Natural killer cell treated with Interleukin-12 subunit alpha and Interleukin-12 subunit beta and Interleukin-15 and Interleukin-18, amount 100 ng/mL, for 72 hours (primary cell): ENCODE measurements at places on chromosomes 11 and 22. TPM values are rescaled to one million over a fixed set of nuclear protein-coding genes. Genes with fewer than 3 reads are reported as not detected.
A peak's percentile ranks its signal among the peaks of the same experiment; 100 is the strongest.

Gene OR4X1
- not detected for total RNA-seq

Gene MYO7A
- not detected for total RNA-seq

DNA sequence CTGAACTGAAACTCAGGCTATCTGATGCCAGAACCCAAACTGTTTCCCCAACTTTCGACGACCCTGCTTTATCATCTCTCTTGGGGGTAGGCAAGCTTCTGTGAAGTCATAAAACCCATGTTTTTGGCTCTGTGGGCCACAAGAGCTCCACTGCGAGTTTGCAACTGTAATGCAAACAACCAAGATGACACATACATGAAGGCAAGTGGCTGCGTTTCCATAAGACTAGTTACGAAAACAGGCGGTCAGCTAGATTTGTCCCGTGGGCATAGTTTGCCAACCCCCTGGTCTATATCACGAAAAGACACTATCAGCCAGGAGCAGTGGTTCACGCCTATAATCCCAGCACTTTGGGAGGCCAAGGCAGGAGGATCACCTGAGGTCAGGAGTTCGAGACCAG lies 37.5 kb downstream of the TPST2 start:
- no peak overlapping the region for H3K4me3 ChIP-seq
- no peak for DNase-seq
- no peaks in the 10 kb centered on the region for H3K27me3 ChIP-seq
- peaks cover 2% of the 10 kb centered on the region for H3K36me3 ChIP-seq
- H3K27ac ChIP-seq: peak overlapping the region; percentile 86
- peaks cover 47% of the 10 kb centered on the region for H3K4me1 ChIP-seq

DNA sequence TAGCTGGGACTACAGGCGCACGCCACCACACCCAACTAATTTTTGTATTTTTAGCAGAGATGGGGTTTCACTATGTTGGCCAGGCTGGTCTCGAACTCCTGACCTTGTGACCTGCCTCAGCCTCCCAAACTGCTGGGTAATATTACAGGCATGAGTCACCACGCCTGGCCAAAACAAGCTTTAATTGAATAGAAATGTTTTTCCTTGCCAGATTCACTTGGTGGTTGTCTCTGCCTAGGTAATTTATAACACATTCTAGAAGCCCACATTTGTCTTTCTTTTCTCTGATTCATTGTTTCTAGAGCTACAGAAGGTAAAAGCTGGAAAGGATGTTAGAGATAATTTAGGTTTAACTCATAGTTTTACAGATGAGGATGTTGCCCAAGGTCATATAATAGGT lies 41.3 kb downstream of the CECR2 start:
- DNase-seq: no peak
- H3K4me3 ChIP-seq: no peak overlapping the region
- H3K4me1 ChIP-seq: no peaks in the 10 kb centered on the region
- H3K27ac ChIP-seq: no peak overlapping the region

GRCh38 chr11:32081129-32081641 lies 9.7 kb upstream of the RCN1 start:
- no peak overlapping the region for H3K27ac ChIP-seq
- H3K36me3 ChIP-seq: peaks cover 13% of the 10 kb centered on the region
- no peak for DNase-seq
- H3K4me1 ChIP-seq: peaks cover 3% of the 10 kb centered on the region
- peaks cover 5% of the 10 kb centered on the region for H3K27me3 ChIP-seq

DNA sequence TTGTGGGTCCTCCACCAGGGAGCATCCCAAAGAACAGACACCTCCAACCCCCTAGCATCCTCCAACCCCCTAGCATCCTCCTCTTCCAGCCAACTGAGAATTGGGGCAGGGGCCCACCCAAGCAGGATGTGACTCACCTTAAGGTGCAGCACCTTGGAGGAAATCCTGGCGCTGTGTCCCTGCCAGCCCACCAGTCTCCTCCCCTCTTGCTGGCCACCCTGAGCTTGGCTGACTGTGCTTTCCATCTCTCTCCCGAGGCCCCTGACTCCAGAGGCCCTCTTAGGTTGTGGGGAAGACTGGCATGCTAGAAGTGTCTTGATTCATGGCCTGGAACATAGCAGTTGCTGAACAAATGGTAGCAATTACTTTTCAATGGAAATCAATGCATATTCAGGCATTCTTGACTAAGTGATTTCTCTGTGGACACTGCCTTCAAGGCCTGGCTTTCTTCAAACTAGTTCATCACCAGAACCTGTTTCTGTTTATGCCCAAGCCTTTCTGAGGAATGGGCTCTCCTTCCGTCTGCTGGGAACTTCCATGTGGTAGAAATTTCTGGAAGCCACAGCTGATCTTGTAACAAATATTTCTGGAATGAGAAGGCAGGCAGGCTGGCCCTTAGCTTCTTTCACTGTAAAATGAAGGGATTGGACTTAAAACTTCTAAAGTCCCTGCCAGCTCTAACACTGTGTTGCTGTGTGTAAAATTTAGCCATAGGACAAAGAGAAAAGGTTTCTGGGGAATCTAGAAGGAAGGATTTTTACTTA lies 60.5 kb downstream of the CEP164 start:
- no peak overlapping the region for H3K4me3 ChIP-seq
- peaks cover 13% of the 10 kb centered on the region for H3K36me3 ChIP-seq
- no peak overlapping the region for H3K27ac ChIP-seq
- H3K4me1 ChIP-seq: no peaks in the 10 kb centered on the region
- no peaks in the 10 kb centered on the region for H3K27me3 ChIP-seq

DNA sequence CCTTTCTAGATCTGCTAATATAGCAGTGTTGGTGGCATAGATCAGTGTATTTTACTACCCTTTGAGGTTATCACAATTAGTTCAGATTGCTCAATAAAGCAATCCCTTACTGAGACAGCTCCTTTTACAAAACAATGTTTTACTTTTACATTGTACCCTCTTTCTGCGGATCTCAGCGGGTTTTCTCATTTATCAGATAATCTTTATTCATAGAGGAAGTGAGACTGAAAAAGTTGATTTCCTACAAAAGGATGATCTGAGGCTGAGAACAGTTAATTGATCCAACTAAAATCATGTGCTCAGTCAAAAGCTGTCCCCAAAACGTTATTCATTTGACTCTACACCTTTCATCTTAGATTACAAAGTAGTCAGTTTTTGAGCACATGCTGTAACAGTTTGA lies 2319.9 kb downstream of the LRRC4C start:
- no peaks in the 10 kb centered on the region for H3K36me3 ChIP-seq
- DNase-seq: no peak
- no peaks in the 10 kb centered on the region for H3K27me3 ChIP-seq

Gene OR5B3
- not detected for total RNA-seq

Gene SCUBE1
- not detected for total RNA-seq

Gene TEAD1
- not detected for total RNA-seq

Gene CCDC89
- total RNA-seq: 1.6 TPM

- no peaks in the 10 kb centered on the region for H3K27me3 ChIP-seq
- no peak overlapping the region for H3K27ac ChIP-seq
- no peak for DNase-seq
- H3K36me3 ChIP-seq: no peaks in the 10 kb centered on the region
- no peak overlapping the region for H3K4me3 ChIP-seq
These were observed 25.1 kb downstream of the SBF2 start for GRCh38 chr11:10268746-10269488.

- H3K27ac ChIP-seq: no peak overlapping the region
- no peaks in the 10 kb centered on the region for H3K27me3 ChIP-seq
- no peak for DNase-seq
- no peak overlapping the region for H3K4me3 ChIP-seq
These were observed 67.8 kb downstream of the DEPDC5 start for GRCh38 chr22:31821572-31821971.

DNA sequence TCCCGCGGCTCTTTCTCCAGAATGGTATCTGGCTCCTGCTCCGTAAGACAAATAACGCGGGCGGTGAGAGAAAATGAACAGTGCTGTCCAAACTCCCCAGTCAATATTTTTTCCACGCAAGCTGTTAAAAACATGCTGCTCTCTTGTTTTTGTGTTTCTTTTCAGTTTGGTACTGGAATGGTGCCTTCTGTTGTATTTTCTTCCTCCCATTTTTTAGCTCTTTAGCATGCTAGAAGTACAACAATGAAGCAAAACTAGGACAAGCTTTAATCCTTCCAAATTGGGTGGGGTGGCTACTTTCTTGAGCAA lies 599 bp upstream of the PPP2R1B start:
- peak overlapping the region; percentile 95 for H3K4me3 ChIP-seq
- H3K27me3 ChIP-seq: no peaks in the 10 kb centered on the region
- DNase-seq: no peak
- H3K27ac ChIP-seq: peak overlapping the region; percentile 55
- peaks cover 28% of the 10 kb centered on the region for H3K4me1 ChIP-seq
- peaks cover 23% of the 10 kb centered on the region for H3K36me3 ChIP-seq

GRCh38 chr11:8127447-8127846 lies 41.4 kb downstream of the RIC3 start:
- no peak overlapping the region for H3K4me3 ChIP-seq
- no peak overlapping the region for H3K27ac ChIP-seq
- H3K4me1 ChIP-seq: no peaks in the 10 kb centered on the region
- H3K36me3 ChIP-seq: no peaks in the 10 kb centered on the region
- peaks cover 25% of the 10 kb centered on the region for H3K27me3 ChIP-seq
- no peak for DNase-seq

Gene ATF4
- total RNA-seq: 463 TPM

- H3K4me1 ChIP-seq: peaks cover 52% of the 10 kb centered on the region
- no peaks in the 10 kb centered on the region for H3K27me3 ChIP-seq
- no peak overlapping the region for H3K27ac ChIP-seq
- no peaks in the 10 kb centered on the region for H3K36me3 ChIP-seq
- peak overlapping the region; percentile 41 for H3K4me3 ChIP-seq
These were observed 569 bp upstream of the YPEL1 start for GRCh38 chr22:21736084-21736642.

Gene RCOR2
- total RNA-seq: not detected

GRCh38 chr11:108466405-108466804 lies 924 bp downstream of the C11orf65 start:
- DNase-seq: no peak
- no peaks in the 10 kb centered on the region for H3K36me3 ChIP-seq
- H3K27ac ChIP-seq: peak overlapping the region; percentile 98

GRCh38 chr11:113166280-113166679 lies 148.1 kb upstream of the TTC12 start:
- no peaks in the 10 kb centered on the region for H3K27me3 ChIP-seq
- no peaks in the 10 kb centered on the region for H3K36me3 ChIP-seq
- no peak overlapping the region for H3K27ac ChIP-seq
- peaks cover 28% of the 10 kb centered on the region for H3K4me1 ChIP-seq
- H3K4me3 ChIP-seq: no peak overlapping the region

Gene PTGDR2
- total RNA-seq: 0.86 TPM

- H3K4me1 ChIP-seq: peaks cover 13% of the 10 kb centered on the region
- no peak overlapping the region for H3K27ac ChIP-seq
- H3K36me3 ChIP-seq: peaks cover 4% of the 10 kb centered on the region
These were observed 115.4 kb downstream of the METTL15 start for GRCh38 chr11:28223577-28223976.

Gene MMP11
- not detected for total RNA-seq

DNA sequence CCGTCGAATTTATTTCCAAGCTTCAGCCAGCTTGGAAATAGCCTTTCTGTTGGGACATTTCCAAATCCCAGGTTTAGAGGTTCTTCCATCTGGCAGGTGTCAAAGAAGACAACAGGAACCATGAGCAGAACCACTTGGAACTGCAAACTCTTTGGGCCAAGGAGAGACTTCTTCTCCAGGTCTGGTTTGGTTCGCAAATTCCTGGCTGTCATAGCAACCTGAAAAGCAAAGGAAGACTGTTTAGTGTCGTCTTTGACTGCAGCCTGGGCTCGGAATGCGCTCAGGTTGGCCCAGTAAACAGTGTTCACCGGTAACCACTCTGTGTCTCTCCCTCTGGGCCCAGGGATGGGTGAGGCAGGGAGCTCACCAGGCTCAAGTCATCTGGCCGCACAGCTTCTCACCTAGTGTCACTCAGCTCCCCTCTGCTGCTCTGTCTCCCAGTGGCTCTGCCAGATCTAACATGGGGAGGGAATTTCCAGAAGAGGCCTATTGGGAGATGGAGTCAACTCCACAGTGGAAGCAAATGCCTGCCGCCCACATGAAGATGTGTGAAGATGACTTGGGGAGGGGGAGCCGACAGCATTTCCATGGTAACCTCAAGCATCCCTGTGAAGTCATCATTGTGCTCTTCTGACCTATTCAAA lies 11.9 kb upstream of the CLMP start:
- no peaks in the 10 kb centered on the region for H3K36me3 ChIP-seq
- H3K27me3 ChIP-seq: peaks cover 32% of the 10 kb centered on the region
- no peak for DNase-seq
- no peak overlapping the region for H3K27ac ChIP-seq
- no peaks in the 10 kb centered on the region for H3K4me1 ChIP-seq

DNA sequence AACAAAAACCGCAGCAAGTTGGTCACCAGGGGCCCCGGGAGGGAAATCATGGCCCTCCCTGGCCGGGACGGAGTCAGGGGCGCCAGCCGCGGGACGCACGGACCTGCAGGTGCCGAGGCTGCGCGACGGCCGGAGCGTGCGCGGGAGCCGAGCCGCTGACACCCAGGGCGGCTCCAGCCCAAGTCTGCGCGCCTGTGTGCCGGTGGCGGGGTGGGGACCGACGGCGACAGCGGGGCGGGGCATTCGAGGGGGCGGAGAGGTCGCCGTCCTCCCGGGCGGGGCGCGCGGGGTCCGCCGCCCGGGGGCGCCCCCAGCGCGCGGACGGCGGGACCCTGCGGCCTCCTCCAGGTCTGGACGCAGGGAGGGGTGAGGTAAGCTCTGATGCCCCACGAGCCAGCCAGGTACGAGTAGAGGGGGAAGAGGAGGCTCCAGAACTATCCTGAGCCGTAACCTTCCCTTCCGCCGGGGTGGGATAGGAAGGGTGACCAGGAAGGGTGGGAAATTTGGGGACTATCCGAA lies at the start of gene ESAM:
ESAM (minus strand) TSS at position 186 of the 519 bp plus-strand sequence; CDS start at position 50, 136 bp downstream.
- no peak within 1 kb of the TSS for H3K27ac ChIP-seq
- H3K27me3 ChIP-seq: peaks cover 21% of the 10 kb centered on the region
- peak within 1 kb of the TSS; percentile 87 for H3K4me3 ChIP-seq
- no peaks in the 10 kb centered on the region for H3K36me3 ChIP-seq
- DNase-seq: peak; percentile 80

GRCh38 chr11:8387141-8387540 lies 123.5 kb upstream of the LMO1 start:
- no peak for DNase-seq
- H3K27ac ChIP-seq: no peak overlapping the region
- H3K4me3 ChIP-seq: no peak overlapping the region
- no peaks in the 10 kb centered on the region for H3K4me1 ChIP-seq
- H3K36me3 ChIP-seq: no peaks in the 10 kb centered on the region

Gene OR52E8
- total RNA-seq: not detected

DNA sequence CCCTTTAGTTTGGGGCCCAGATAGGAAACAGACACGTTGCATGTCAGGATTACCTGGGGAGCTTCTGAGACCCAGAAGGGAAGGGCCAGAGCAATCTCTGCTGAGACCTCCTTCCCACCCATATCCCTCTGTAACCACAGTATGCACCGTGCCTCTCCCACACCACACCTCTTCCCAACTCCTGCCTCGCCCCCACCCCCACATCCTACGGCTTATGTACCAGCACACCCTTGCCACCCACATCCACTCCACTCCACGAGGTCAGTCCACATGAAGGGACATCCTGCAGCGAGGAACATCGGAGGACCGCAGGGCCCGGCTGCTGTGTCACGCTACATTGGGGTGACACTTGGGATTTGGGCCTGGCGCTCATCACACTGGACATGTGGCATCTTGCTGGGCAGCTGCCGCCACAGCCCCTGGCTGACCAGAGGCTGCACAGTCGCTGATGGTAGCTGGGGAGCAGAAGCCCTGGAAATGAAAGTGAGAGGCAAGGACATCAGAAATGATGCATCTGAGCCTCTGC lies 118.3 kb upstream of the LMO1 start:
- H3K27me3 ChIP-seq: peaks cover 2% of the 10 kb centered on the region
- no peaks in the 10 kb centered on the region for H3K4me1 ChIP-seq
- no peaks in the 10 kb centered on the region for H3K36me3 ChIP-seq
- no peak for DNase-seq
